ENCODE measurements at places on chromosomes 4 and X.

GRCh38 chrX:10619425-10620046 lies 849 bp downstream of the MID1 start:
- DNase-seq = no peak

DNA sequence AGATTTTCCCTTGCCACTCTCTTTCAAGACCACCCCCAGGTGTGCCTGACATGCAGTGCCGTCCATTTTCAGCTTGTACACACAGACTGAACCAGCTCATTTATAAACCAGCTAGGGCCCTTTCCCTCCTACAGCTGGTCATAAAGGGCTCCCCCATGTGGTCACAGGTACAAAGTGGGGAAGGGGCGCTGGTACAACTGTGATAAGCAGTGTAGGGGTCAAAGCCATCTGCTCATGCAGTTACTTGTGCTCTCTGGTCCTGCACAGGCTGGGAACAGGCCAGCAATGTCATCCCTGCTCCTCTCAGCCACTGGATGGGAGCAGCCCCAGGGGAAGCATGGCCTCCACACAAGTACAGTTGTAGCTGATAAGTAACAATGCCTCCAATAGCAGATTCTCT lies 20.6 kb downstream of the GABRQ start:
- DNase-seq = no peak

GRCh38 chr4:41359422-41359775 lies 102.7 kb downstream of the UCHL1 start:
- DNase-seq = no peak

GRCh38 chrX:12580548-12580947 lies 210.7 kb upstream of the PRPS2 start:
- no peak for DNase-seq

GRCh38 chrX:12867685-12868084 lies 813 bp downstream of the TLR7 start:
- no peak for DNase-seq

- no peak for DNase-seq
Observed at GRCh38 chrX:42432552-42432951, 345.4 kb downstream of the PPP1R2C start.

- DNase-seq = no peak
Observed at GRCh38 chrX:47361538-47362511, 8.6 kb upstream of the ZNF157 start.

- no peak for DNase-seq
Observed at GRCh38 chrX:136227948-136228838, 23.0 kb downstream of the MAP7D3 start.

Measured in vagina (tissue), 2 donors.